ENCODE measurements at places on chromosomes 3 and 15. TPM values are rescaled to one million over a fixed set of nuclear protein-coding genes. Genes with fewer than 3 reads are reported as not detected.

The LRRC2 gene
- 3.6 TPM for total RNA-seq

The KNG1 gene
- not detected for total RNA-seq

The TUSC7 gene
- total RNA-seq, result not detected

The NMNAT3 gene
- 0.19 TPM for total RNA-seq

The ALG1L2 gene
- total RNA-seq, result 0.85 TPM

The GRAMD2A gene
- 0.28 TPM for total RNA-seq

The GOLGA6A gene
- total RNA-seq, result under 0.01 TPM

The ZMYND10 gene
- total RNA-seq, result 0.58 TPM

The PXYLP1 gene
- 3.3 TPM for total RNA-seq

The SCN10A gene
- not detected for total RNA-seq
